ENCODE measurements at places on chromosomes 2 and 18.

GRCh38 chr2:138009622-138010021, 45.3 kb downstream of the HNMT start:
- no peak for DNase-seq

DNA sequence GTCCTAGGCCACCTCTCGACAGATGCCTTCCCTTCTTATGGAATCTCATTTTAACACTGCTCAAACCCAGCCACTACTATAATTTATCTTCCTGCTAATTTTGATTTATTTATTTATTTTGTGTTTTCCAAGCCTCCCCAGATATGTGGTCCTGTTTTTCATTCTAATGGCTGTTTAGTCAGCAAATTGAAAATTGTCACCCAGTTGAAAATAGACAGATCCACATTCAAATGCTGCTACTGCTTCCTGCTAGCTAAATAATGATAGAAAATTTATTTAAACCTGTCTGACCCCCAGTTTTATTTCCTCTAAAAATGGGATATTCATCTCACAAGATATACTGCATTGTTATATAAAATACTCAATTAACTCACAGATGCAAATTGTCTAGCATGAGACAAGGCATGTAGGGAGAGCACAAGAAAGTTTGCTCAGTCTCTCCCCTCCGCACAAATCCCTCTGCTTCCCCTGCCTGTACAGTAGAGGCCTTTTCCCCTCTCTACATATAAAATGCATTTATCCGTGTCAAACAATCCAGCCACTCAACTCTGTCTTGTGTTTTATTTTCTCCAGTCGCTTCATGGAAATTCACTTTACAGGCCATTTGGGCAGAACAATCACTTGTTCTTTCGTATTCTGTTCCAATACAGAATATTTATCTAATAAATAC, 389.9 kb downstream of the SOX11 start:
- DNase-seq = no peak

DNA sequence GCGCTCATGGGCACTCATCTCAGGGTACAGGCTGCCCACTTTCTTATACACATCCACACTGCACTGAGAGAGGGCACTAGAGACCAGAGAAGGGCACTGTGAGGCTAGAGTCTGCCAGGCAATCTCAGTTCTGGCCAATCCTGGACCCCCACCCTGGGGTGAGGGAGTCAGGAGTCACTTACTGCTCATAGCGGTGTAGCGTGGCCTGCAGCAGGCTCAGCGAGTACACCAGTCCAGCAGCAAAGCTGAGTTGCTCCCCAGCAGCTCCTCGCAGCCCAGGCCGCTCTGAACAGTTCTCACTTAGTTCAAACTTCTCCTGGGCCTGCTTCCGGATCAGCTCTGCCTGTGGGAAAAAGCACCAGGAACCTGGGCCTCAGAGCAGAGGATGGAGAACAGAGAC, 12.3 kb downstream of the DCTN1 start:
- no peak for DNase-seq

- DNase-seq = no peak
Measured at GRCh38 chr2:240469239-240469636, 33.8 kb downstream of the GPC1 start.

GRCh38 chr18:73355121-73355520, 487.3 kb upstream of the NETO1 start:
- DNase-seq = no peak

- DNase-seq = no peak
Measured at GRCh38 chr2:163708265-163708664, 27.5 kb downstream of the FIGN start.

DNA sequence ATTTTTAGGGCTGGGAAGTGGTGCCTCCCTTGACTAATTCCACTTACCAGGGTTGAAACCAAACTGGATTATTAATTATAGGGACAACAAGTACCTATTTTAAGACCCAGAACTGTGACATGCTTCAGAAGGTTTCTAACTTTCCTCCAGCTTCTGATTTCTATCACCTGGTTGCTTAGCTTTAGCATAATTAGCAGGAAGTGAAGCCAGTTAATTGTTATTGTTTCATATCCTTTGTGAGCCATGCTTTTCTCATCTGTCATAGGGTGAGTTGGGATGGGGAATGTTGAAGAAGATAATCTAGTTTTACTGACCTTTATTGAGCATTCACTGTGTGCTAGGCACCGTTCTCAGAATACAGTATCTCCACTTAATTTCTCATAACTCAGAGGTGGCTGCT, 3.2 kb downstream of the YPEL5 start:
- no peak for DNase-seq

DNA sequence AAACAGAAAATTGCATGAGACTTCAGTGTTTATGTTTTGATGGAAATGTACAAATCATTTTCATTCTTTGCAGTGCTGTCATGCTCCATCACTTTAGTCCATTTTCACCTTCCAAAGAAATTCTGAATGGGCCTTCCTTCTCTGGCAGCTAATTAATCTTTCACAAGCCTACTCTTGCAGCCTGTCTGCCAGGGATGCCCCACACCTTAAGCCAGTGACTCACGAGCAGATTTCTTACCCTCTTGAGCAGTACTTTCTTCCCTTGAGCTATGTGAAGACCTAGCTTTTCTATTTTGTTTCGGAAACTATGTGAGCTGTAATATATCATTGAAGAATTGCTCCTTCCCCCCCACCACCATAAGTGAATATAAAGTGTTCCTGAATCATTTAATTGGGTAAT, 404.3 kb upstream of the VWC2L start:
- no peak for DNase-seq

DNA sequence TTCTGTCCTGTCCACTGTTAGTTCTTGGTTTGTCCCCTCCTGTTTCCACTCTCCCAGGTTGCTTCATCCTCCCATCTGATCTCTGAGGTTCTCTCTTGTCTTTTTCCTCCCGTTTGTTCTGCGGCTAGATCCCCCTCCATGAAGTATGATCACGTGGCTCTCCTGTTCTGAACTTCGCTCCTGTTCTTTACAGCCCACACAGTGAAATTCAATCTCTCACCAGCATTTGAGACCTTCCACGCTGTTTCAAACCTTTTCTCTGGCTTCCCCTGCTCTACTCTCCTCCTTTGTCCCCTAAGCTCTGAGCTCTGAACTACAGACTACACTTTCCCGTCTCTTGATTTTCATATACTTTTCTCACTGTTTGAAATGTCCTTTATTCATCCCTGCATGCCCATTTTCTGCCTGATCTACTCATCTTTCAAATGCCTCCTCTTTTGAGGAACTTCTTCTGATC, 83.5 kb downstream of the OSBPL6 start:
- no peak for DNase-seq

- no peak for DNase-seq
Measured at GRCh38 chr2:10658914-10659257, 30.9 kb downstream of the NOL10 start.

GRCh38 chr18:55265984-55266383, 306.7 kb upstream of the CCDC68 start:
- DNase-seq = no peak

DNA sequence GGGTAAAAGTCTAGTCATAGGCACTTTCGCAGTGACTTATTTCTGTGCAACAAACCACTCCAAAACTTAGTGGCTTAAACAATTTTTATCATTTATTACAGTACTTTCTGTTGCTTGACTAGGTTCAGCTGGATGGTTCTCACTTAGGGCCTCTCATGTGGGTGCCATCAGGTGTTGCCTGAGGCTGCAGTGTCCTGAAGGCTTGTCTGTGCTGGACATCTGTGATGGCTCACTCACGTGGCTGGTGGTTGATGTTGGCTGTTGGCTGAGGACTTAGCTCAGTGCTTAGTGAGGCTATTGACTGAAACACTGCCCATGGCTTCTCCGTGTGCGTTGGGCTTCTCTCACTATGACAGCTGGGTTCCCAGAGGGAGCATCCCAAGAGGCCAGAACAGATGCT, 81.4 kb upstream of the GCFC2 start:
- DNase-seq = no peak

- DNase-seq = no peak
Measured at GRCh38 chr2:169073963-169074751, 4.8 kb downstream of the DHRS9 start.

DNA sequence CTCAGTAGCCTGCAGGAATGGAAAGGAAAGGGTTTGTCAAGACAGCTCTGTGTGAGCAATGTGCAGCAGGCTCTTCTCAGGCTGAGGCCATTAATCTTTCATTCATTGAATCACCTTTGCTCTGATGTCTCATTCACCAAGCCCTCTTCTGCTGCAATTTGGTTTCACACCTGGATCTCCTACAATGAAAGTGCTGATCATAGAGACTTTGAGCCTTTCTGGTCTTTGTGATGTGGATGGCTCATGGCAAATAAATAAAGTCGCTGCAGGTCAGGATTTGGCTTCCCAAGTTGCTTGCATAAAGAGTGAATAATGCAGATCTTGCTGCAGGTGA, 95.8 kb upstream of the SPRED2 start:
- no peak for DNase-seq

DNA sequence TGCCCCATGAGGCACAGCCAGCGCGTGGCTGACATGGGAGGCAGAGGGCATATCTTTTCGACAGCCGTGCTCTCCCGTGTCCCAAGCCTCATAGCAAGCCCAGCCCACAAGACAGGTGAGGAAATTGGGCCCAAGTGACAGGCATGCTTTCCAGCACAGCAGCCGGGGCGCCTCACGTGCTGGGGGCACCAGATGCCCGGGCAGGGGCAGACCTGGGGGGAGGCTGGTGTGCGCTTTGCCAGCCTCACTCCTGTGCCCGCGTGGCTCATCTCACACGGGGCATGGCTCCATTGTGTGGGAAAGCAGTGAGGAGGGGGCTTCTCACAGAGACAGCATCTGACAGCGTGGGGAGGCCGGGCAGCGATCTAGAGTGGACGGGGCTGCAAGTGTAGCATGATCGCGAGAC, 93.2 kb downstream of the USP40 start:
- DNase-seq = no peak

GRCh38 chr18:53566626-53567025, 657.8 kb downstream of the MBD2 start:
- no peak for DNase-seq

DNA sequence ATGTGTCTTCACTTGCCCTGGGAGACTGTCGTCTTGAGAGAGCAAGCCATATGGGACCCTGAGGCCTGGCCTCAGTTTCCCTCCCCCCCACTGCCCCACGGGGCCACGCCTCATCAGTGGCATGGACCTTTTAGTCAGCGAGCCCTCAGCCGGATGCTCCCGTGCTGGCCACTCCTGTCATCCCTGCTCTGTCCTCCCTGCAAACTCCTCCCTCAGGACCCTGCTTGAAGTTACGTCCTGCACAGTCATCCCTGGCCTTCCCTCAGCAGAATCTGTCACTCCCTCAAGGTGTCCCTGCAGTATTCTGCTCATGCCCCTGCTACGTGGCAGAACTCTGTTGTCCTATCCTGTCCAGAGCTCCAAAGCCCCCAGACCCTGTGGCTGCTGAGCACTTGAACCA, 265.1 kb downstream of the NEDD4L start:
- DNase-seq = no peak

GRCh38 chr2:10883066-10883465, 28.7 kb upstream of the KCNF1 start:
- no peak for DNase-seq

DNA sequence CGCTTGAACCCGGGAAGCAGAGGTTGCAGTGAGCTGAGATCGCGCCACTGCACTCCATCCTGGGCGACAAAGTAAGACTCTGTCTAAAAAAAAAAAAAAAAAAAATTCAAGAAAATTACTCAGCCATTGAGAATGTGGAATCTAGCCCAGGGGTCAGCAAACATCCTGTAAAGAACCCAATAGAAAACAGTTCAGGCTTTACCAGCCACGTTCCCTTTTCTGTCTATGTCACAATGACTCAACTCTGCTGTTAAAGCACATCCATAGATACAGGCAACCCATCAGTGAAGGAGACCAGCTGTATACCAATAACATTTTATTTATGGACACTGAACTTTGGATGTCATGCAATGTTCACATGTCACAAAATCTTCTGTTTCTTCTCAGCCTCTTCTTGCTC, 435.6 kb upstream of the GYPC start:
- DNase-seq = no peak

GRCh38 chr2:178286636-178287035, 92.3 kb downstream of the OSBPL6 start:
- DNase-seq = no peak

GRCh38 chr2:20538308-20539132, 91.6 kb downstream of the RHOB start:
- no peak for DNase-seq

DNA sequence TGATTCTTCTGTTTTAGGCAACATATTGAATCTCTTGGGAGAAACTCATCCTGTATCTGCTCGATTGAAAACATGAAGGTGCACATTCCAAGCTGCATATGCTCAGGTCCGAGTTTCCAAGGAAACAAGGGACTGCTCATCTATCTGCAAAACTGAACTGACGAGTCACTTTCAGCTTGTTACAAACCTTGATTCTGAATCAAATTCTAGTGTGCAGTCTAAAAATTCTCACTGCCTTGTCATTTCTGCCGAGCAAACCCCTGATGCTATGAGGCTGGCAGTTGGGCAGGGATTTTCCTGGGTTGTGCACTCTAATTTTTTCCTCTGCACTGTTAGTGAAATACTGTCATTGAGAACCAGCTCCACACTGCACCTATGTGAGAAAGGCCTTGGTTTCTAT, 101.3 kb upstream of the ETAA1 start:
- no peak for DNase-seq

GRCh38 chr2:103367877-103368276, 606.0 kb downstream of the TMEM182 start:
- DNase-seq = no peak

GRCh38 chr2:232400256-232401015, 6.2 kb upstream of the ALPG start:
- DNase-seq = no peak

- no peak for DNase-seq
Measured at GRCh38 chr2:95058989-95059641, 33.6 kb downstream of the MAL start.

GRCh38 chr2:4420032-4420431, 716.7 kb downstream of the DCDC2C start:
- DNase-seq = no peak

GRCh38 chr18:2325308-2325849, 245.9 kb downstream of the METTL4 start:
- no peak for DNase-seq

DNA sequence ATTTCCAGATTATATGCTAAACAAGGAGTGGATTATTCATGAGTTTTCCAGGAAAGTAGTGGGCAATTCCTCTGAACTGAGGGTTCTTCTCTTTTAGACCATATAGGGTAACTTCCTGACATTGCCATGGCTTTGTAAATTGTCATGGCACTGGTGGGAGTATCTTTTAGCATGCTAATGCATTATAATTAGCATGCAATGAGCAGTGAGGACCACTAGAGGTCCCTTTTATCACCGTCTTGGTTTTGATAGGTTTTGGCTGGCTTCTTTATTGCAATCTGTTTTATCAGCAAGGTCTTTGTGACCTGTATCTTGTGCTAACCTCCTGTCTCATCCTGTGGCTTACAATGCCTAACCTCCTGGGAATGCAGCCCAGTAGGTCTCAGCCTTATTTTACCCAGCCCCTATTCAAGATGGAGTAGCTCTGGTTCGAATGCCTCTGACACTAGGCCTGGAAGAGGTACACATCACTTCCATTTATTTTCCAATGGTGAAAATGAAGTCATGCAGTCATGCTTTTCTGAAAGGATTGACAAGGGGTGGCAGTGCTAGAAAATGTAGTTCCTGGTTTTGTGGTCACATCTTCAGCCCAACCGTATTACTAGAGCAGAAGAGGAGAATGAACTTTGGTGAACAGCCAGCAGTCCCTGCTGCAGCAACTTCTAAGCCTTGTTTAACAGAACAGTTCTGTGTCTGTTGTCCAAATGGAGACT, 26.6 kb upstream of the ITGA4 start:
- DNase-seq = no peak

GRCh38 chr2:154713675-154714074, 15.2 kb downstream of the KCNJ3 start:
- DNase-seq = no peak

GRCh38 chr2:27041752-27042151, 9.0 kb downstream of the TMEM214 start:
- DNase-seq = no peak

GRCh38 chr2:101827246-101827645, 129.7 kb downstream of the MAP4K4 start:
- no peak for DNase-seq
